HFFc6 (cell line): ENCODE measurements at places on chromosomes 12 and 14. TPM values are rescaled to one million over a fixed set of nuclear protein-coding genes. Genes with fewer than 3 reads are reported as not detected.

The CISTR gene
- total RNA-seq, result not detected in 3 replicates

DNA sequence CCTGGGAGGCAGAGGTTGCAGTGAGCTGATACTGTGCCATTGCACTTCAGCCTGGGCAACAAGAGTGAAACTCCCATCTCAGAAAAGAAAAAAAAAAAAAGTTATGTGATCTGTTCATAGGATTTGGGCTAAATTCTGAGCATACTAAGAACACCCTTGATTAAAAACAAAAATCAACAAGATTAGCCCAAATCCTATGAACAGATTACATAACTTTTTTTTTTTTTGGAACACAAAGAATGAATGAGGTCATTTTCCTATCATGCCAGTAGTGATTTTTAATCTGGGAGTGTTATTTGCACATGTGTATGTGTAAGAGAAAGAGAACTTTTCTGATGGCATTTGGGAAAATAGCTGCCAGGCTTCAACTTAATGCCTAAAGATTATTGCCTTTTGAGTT, 208.7 kb downstream of the ERC1 start:
- no peak for DNase-seq

GRCh38 chr12:16070113-16070512, 159.0 kb downstream of the DERA start:
- no peak for DNase-seq

DNA sequence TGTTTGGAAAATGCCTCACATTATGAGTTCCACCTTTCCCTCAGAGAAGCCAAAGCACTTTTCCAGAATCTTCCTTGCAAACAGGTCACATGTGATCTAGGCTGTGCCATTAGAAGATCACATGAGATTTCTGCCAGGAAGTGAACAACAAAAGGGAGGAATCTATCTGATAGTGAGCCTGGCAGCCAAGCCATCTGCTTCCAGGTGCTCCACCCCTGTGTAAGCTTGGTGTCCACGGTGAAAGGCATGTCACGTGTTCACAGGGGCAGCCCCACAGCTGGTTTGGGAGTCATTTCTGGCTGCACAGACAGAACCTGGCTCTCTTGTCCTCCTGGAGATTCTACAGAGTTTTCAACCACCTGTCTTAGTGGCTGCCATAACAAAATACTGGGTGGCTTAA, 3.5 kb upstream of the KSR2 start:
- no peak for DNase-seq

- DNase-seq, result no peak
These were observed 20.9 kb downstream of the ZC2HC1C start for GRCh38 chr14:75090353-75090752.

- DNase-seq, result no peak
These were observed 199.6 kb upstream of the CNOT2 start for GRCh38 chr12:70043490-70044138.

GRCh38 chr12:100926669-100927248, 132.2 kb downstream of the ANO4 start:
- DNase-seq, result peak; percentile 28

DNA sequence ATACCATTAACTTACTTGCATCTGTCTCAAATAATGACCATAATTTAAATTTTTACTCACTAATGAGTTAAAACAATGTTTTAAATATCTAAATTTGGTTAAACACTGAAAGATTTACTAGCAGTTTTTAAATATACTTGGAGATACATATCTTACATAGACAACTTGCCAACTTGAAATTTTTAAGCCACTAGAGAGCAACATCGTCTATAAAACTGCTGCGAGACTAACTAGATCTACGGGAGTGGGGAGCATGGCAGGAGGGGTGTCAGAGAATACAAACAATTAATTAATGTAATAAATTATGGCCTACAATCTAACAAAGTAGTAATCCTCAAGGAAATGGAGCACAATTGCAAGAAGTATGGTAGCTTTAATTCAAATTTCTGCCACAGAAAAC, 120.4 kb downstream of the LRRIQ1 start:
- no peak for DNase-seq

The VWF gene
- total RNA-seq, result 0.18 to 0.24 TPM (median 0.21 TPM) in 3 replicates
